ENCODE measurements at places on chromosomes 12 and 14.

DNA sequence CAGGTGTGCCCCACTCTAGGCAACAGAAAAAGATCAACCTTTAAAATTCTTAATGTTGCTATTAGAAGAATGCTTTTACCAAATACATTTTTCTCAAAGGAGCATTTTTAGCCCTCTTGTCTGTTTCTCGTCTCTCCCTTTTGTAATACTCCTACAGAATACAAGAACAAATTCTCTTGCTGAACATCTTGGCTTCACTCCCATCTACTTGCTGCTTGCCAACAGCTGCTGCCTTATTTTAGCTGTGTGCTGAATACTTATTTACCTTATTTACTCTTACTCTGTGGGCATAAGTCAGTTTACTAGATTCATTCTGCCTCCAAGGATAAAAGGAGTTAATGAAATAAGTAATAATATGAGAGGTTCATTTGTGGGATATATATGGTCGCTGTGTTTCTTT, 70.8 kb downstream of the POLR3B start:
- DNase-seq: no peak

- DNase-seq: no peak
Observed at GRCh38 chr14:83969998-83970397, 1559.9 kb upstream of the FLRT2 start.

DNA sequence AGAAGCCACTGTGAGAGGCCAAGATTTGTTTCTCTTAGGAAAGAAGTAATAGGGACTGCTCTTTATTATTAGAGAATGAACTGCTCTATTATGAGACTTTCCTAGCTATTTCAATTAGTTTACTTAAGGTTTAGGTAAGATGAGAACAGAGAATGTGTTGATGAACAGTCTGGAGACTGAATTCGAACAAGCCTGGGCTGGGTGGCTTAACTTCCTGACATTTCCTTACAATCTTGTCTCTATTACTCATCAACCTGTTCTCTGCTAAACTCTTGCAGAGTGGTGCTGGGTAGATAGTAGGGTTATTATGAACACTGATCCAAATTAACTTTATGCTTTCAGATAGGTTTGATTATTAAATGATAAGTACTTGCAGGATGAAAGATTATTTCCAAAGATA, 31.2 kb downstream of the SLC15A5 start:
- DNase-seq: no peak

DNA sequence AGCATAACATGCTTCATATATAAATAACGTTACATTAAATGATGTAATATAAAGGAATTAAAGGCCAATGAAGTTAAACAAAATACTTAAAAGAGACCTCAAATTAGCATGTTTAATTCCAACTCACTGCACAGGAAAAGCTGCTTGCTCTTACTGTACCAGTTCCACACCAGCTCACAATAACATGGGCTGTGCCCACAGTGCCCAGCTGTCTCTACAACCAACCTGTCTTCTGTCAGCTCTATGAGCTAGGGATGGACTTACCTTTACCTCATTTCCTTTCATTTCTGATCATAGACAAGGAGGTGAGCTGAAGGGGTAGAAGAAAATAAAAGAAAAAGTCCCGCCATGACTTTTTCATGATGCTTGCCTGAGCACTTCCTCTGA, 64.8 kb downstream of the NKX2-1 start:
- DNase-seq: no peak

DNA sequence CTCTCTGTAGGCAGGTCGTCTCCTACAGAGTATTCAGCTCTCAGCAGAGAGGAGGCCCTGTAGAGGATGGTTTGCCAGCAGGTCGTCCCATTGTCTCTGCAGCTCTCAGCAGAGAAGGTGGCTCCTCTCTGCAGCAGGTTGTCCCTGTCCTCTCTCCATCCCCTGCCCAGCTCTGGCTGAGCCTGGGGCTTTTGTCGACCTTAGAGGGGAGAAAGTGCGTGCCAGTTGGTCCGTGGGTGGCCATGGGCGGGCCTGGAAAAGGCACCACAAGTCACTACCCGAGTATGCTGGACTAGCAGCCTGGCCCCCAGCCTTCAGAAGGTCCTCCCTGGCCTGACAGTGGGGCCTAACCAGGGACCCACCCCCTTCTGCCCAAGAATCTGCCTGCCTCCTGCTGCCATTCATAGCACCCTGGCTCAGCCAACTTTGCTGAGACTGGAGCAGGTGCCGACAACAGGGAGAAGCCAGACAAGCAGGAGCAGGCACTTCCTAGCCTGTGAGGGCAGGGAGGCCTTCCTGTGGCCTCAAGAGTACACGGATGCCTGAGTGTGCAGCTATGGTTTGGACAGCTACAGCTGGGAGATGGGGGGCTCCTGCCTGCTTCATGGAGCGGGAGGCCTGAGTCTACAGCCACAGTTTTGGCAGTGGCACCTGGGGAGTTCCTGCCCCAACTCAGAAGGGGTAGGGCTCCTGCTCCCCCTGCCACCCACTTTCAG, 59.7 kb upstream of the KCNH3 start:
- no peak for DNase-seq

- DNase-seq: no peak
Observed at GRCh38 chr14:39369029-39369428, 63.2 kb downstream of the FBXO33 start.

GRCh38 chr12:50057000-50057841, at the start of gene ASIC1:
Gene ASIC1 (plus strand): TSS chr12:50057596. CDS start chr12:50058767, 1,171 bp downstream.
- DNase-seq: peak; percentile 66

DNA sequence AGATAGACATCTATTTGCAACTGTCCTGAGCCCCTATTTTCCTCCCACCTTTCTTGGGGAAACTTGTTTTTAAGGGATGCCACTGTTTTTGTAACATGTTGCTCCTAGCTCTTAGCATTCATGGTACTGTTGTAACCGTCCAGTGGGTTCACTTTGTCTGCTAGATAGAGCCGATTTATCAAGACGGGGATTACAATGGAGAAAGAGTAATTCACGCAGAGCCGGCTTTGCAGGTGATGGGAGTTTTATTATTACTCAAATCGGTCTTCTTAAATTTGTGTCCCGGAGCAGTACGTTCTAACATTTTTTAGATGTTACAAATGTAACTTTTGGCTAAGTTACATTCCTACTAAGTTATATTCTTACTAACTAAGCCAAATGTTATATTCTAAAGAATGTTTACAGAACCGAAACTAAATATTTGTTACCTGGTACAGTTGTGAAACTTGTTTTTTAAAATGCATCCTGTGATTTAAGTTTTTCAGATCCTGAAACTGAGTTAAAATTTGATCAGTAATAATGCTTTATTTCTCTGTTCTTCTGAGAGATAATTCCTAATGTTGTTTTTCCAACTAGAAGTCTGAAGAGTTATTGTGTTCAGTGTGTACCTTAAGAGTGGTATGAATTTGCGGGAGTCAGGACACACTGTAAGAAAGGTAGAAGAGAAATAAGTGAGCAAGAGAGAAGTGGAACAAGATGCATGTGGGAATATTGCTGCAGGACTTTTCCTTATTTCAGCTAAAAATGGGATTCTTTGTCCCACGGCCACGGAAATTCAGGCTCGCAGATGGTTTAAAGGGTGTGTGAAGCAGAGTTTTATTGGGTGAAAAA, 20.6 kb upstream of the CLEC2D start:
- DNase-seq: no peak

DNA sequence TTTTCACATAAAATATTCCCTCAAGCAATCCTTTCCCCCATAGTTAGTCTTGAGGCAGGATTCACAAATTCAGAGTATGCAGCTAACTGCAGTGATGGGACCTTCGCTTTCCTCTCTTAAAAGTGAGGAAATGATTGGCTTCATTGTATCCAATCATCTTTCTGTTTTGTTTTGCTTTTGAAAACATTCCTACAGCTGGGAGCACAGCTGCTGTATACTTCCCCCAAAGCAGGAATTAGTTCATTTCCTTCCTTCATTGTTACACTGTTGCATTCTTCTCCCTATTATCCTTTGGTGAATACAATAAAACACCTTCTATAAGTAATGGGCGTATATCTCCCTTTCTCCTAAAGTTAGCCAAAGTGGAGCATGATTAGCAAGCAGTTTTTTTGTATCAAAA, 9.4 kb upstream of the GAS2L3 start:
- no peak for DNase-seq

DNA sequence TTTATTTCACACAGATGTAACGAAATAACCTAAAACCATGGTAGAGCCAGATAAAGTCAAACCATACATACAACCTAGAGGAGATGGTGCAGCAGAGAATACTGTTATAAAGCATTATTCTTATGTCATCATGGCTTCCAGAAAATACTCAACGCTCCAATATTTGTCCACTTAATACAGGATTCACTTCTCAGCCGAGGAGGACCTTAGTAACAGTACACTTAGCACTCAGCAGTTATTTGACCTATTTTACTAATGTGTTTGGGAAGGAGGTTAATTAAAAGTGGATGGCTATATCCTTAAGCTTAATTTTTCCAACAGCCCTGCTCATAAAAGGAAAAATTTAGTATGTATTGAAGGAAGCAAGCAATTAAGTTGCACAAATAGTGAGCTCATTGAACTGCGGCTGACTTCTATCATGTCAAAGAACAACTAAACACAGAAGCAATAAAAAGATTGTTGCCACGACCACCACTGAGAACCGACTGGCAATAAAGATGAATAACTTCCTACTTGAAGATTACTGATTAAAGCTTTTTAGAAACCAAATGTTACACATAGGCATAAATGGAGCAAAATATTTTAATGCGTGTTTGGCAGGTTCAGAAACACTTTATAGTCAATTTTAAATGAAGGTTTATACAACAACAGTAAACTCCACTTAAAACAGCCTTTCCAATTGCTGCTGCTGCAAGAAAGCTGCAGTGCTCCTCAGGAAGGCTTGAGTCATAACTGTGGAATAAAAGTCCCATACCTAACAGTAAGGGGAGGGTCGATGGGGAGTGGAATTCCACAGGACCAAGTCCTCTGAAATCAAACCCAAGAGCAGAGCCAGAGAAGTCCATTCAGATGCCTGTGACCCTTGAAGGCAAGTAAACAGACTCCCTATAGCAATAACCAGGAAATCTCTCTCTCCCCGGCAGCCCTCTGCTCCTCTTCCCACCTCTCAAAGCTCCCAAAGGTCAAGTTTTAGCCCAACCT, 218.9 kb upstream of the CDKN3 start:
- DNase-seq: no peak

GRCh38 chr12:102629262-102629888, 149.0 kb upstream of the IGF1 start:
- peak; percentile 66 for DNase-seq

DNA sequence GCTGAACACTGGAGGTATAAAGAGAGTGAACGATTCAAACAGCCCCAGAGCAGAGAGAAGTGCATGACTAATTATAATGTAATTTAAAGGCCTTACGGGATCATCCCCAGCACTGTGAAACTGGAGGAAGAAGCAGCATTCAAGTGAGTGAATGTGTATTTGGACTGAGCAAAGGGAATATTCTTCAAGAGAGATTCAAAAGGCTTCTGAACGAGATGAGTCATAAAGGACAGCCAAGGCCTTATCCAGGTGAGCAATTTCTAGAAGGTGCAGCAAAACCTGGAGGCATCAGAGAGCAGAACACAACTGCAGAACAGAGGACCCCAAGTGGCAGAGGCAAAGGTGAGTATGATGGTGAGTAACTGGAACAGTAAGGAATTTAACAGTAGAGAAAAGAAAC, 127.2 kb downstream of the BCAT1 start:
- peak; percentile 56 for DNase-seq

DNA sequence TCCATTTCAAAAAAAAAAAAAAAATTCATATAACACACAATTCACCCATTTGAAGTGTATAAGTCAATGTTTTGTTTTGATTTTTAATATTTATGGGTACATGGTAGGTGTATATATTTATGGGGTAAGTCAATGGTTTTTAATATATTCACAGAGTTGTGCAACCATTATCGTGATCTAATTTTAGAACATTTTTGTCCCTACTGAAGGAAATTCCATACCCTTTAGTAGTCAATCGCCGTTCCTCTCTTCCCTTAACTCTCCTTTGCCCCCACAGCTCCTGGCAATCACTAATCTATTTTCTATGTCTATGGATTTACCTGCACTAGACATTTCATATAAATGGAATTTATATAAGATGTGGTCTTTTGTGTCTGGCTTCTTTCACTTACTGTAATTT, 92.8 kb downstream of the TRAFD1 start:
- peak; percentile 10 for DNase-seq

- no peak for DNase-seq
Observed at GRCh38 chr14:63432888-63433552, 110.2 kb downstream of the PPP2R5E start.

DNA sequence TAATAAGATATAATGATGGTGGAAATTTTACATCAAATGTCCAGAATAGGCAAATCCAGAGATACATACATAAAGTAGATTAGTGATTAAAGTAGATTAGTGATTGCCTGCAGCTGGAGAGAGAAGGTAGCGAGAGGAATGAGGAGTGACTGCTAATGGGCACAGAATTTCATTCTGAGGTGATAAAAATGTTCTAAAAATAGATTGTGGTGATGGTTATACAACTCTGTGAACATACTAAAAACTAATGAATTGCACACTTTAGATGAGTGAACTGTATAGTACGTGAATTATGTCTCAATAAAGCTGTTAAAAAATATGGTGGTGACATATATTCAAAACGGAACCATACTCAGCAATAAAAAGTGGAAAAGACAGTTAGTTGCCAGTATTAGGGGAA, 41.7 kb downstream of the PPP2R5E start:
- DNase-seq: peak; percentile 49

- no peak for DNase-seq
Observed at GRCh38 chr14:55194656-55195355, 3.4 kb upstream of the DLGAP5 start.

GRCh38 chr14:61193476-61193875, 87.7 kb downstream of the TMEM30B start:
- DNase-seq: no peak

GRCh38 chr12:120134307-120134980, 17.9 kb upstream of the RAB35 start:
- DNase-seq: no peak

GRCh38 chr14:68523989-68524725, 268.7 kb downstream of the ZFP36L1 start:
- DNase-seq: no peak

- no peak for DNase-seq
Observed at GRCh38 chr12:51832354-51833107, 16.0 kb downstream of the FIGNL2 start.

DNA sequence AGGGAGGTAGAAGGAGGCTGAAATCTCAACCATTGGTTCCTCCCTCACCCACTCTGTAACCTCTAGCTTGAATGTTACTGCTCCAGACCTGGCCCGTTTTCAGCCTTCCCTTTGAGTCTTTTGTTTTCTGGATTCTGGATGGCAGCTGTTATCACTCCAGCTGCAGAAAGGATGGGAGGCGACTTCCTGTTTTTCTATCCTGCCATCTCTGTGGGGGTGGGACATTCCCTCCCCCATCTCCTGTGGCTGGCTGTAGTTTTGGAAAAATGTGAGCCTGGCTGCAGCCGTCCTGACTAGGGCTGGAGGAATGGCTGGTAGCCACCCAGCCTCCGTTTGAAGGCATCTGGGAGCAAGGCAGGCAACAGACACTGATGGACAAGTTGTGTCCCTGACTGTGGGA, 2.9 kb upstream of the PPFIBP1 start:
- peak; percentile 57 for DNase-seq

- no peak for DNase-seq
Observed at GRCh38 chr14:53265025-53265424, 111.9 kb upstream of the DDHD1 start.
